ENCODE measurements at places on chromosomes 5 and 9. TPM values are rescaled to one million over a fixed set of nuclear protein-coding genes. Genes with fewer than 3 reads are reported as not detected.

PCDHB1 gene
- polyA plus RNA-seq: not detected

CACFD1 gene
- polyA plus RNA-seq: 3.7 TPM

NUDT12 gene
- 5.7 TPM for polyA plus RNA-seq

GFM2 gene
- 24.5 TPM for polyA plus RNA-seq

NIPSNAP3A gene
- polyA plus RNA-seq: 18.0 TPM

FST gene
- polyA plus RNA-seq: 236 TPM

RMRP gene
- polyA plus RNA-seq: 2.0 TPM

SMIM33 gene
- polyA plus RNA-seq: not detected

EMB gene
- polyA plus RNA-seq: 22.3 TPM

TICAM2 gene
- 2.0 TPM for polyA plus RNA-seq

SAP30L gene
- polyA plus RNA-seq: 37.1 TPM

FOXD4L3 gene
- polyA plus RNA-seq: not detected

PCDHGB6 gene
- 0.04 TPM for polyA plus RNA-seq

HTR1A gene
- not detected for polyA plus RNA-seq

PTPA gene
- 126 TPM for polyA plus RNA-seq

OR1J2 gene
- not detected for polyA plus RNA-seq

CTSV gene
- polyA plus RNA-seq: 43.6 TPM

GLDC gene
- 0.95 TPM for polyA plus RNA-seq

CDH6 gene
- polyA plus RNA-seq: not detected

PPIP5K2 gene
- 5.9 TPM for polyA plus RNA-seq

TAF1L gene
- polyA plus RNA-seq: not detected

MRPL22 gene
- 98.1 TPM for polyA plus RNA-seq

CD74 gene
- polyA plus RNA-seq: 9.4 TPM

SLCO6A1 gene
- not detected for polyA plus RNA-seq

RFK gene
- polyA plus RNA-seq: 12.2 TPM
